ENCODE measurements at places on chromosomes 2 and 18. TPM values are rescaled to one million over a fixed set of nuclear protein-coding genes. Genes with fewer than 3 reads are reported as not detected.

The GMCL1 gene
- polyA plus RNA-seq = 10.8 TPM

GRCh38 chr2:186399082-186399644 lies 86.9 kb upstream of the ZC3H15 start:
- DNase-seq = no peak

GRCh38 chr2:241893265-241893664 lies 23.7 kb downstream of the RTP5 start:
- DNase-seq = peak; percentile 34

- DNase-seq = no peak
These were observed 74.2 kb downstream of the NCAPH start for GRCh38 chr2:96409820-96410164.

DNA sequence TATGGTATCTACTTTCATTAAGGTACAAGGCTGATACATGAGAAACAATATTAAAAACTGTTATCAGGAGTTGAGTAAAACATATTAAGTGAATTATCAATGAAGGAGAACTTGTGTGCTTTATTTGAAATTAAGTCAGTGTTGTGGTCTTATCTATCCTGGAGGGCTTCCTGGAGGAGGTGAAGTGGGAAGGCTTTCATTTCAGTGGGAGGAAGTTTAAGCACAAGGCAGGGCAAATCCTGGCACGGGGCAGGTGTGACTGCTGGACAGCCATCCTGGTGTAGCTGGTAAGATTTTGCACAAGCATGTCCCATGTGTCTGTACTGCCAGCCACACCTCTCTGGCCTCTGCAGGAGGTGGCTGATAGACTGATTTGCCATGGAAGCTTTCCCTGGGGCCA lies 159.7 kb upstream of the SKOR2 start:
- DNase-seq = no peak

Measured in aorta (tissue), 5 donors.